ENCODE measurements at places on chromosomes 5 and 9. TPM values are rescaled to one million over a fixed set of nuclear protein-coding genes. Genes with fewer than 3 reads are reported as not detected.

The RUSC2 gene
- 116 TPM for total RNA-seq

The PCDHGA6 gene
- total RNA-seq: 2.0 TPM

The TTC23L gene
- total RNA-seq: not detected

The LTC4S gene
- 91.7 TPM for total RNA-seq

The GNA14 gene
- total RNA-seq: 3.5 TPM

The ARL14EPL gene
- not detected for total RNA-seq

The ARID3C gene
- not detected for total RNA-seq

The DBH gene
- total RNA-seq: not detected

The FAM221B gene
- not detected for total RNA-seq

The LMBRD2 gene
- total RNA-seq: 24.5 TPM

The KCNV2 gene
- total RNA-seq: not detected

The FBP2 gene
- not detected for total RNA-seq

The OTP gene
- total RNA-seq: not detected

The CSNK1A1 gene
- total RNA-seq: 219 TPM

The HSPB3 gene
- total RNA-seq: not detected

The FAT2 gene
- not detected for total RNA-seq

The PDZD2 gene
- 8.1 TPM for total RNA-seq

The CCNB1 gene
- 16.0 TPM for total RNA-seq

All from ascending aorta (tissue), 2 donors.